ENCODE measurements at places on chromosomes 13 and 19. TPM values are rescaled to one million over a fixed set of nuclear protein-coding genes. Genes with fewer than 3 reads are reported as not detected.

Gene F7
- total RNA-seq, result 0.81 TPM

Gene IZUMO2
- 0.81 TPM for total RNA-seq

DNA sequence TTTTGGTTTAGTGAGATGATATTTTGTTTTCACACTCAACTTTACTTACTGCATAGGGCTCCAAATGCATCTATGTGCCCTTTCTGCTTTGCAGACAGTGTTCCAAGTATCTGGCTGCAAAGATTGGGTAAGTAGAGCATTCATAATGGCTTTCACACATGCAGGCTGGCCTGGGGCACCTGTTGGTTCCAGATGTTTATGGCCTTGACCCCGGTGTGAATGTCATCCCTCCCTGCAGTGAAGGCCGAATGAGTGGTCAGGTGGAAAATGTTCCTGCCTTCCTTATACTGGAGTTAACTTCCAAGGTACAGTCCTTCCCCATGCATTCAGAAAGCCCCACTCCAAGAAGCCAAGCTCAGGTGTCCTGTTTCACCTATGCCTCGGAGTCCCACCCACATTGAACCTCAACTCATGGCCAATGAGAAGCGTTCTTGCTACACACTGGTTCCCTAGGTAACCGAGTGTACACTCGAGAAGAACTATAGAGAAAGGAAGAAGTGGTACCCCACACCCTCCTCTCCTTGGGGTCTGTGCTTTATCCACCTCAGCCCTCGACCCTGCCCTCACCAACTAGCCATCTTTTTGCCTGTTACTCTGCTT lies 23.0 kb upstream of the ZNF536 start:
- H3K36me3 ChIP-seq, result no peaks in the 10 kb centered on the region
- peak; percentile 78 for DNase-seq
- H3K4me1 ChIP-seq, result peaks cover 4% of the 10 kb centered on the region
- H3K27me3 ChIP-seq, result no peaks in the 10 kb centered on the region
- H3K4me3 ChIP-seq, result no peak overlapping the region
- no peak overlapping the region for H3K27ac ChIP-seq

DNA sequence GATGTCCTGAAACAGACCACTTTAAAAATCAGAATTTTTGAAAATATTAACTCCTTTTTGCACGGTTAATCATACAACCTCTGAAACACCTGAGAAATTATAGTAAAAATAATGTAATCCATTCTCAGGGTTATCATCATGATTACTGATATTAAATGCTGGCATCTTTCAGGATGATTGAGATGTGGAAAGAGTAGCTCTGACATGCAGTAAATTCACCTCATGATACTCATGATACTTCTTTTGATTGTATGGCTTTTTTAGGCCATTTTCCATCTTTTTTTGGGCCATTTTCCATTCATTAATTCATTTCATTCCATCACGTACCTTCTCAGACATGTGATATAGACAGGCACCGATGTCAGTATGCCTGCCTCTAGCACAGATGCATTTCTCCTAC lies 85.1 kb downstream of the FGF14 start:
- no peaks in the 10 kb centered on the region for H3K27me3 ChIP-seq
- no peaks in the 10 kb centered on the region for H3K36me3 ChIP-seq
- no peak for DNase-seq
- no peak overlapping the region for H3K4me3 ChIP-seq
- no peak overlapping the region for H3K27ac ChIP-seq

DNA sequence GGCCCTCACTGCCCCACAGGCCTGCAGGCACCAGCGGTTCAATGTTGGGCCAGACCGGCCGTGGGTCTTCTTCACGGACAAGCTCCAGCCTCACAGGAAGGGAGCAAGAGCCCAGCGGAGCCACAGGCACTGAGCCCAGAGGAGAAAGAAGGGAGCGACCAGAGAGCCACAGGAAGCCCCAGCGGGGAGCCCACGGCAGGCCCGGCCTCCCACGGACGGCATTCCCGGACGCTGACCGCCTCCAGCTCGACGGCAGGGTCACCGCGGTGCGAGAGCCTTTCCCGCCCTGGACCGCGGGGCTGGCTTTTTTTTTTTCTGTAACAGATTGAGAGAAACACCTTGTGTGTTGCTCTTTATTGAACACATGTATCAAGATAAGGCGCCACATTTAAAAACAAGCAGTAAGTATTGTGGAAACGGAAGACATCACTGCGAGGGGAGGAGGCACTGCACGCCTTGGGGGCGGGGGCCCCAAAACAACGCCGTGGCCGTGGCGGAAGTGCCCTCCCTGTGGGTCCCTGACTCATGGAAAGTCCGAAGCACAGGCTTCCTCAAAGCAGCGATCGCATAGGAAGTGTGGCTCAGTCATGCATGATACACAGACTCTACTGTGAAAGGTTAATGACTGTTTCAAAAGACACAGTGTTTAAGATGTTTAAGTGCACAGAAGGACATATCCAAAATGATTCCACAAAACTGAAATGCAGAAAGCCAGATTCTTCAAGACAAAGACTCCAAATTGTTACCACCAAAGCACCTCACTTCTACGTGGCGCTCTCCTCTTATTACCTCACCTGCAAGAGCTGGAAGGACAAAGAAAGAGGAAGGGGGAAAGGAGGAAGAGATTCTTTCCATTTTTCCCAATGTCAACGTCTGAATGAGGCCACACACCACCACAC lies 3.5 kb downstream of the RASA3 start:
- peak overlapping the region; percentile 51 for H3K4me3 ChIP-seq
- no peak for DNase-seq
- H3K4me1 ChIP-seq, result peaks cover 5% of the 10 kb centered on the region
- H3K27me3 ChIP-seq, result no peaks in the 10 kb centered on the region
- H3K27ac ChIP-seq, result no peak overlapping the region

DNA sequence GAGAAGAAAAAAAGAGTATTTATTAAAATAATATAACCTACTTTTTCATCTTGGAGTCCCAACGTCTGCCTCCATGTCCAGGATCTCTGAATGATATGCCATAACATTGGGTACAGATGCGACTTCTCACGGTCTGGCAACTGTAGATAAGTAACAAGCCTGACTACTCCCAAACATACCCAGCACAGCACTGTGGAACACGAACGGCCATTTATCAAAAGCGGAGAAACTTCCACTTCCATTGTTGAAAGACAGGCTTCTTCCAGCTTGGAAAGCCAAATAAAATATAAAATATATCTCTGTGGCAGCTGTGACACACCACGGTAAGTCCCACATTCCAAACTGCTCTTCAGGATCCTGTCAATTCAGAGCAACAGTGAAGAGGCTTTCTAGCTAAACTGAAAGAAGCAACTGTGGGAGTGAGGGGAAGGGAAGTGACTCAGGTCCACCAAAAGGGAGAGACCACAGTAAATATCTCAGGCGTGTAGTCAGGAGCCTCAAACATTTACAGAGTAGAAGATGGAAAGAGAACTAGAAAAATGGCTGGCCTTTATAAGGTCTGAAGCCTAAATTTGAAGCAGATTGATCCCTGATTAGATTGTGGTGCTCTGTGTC lies 331.7 kb downstream of the LIG4 start:
- peaks cover 3% of the 10 kb centered on the region for H3K36me3 ChIP-seq
- H3K27me3 ChIP-seq, result no peaks in the 10 kb centered on the region
- H3K27ac ChIP-seq, result no peak overlapping the region
- no peak overlapping the region for H3K4me3 ChIP-seq
- no peaks in the 10 kb centered on the region for H3K4me1 ChIP-seq
- no peak for DNase-seq

Data from H9 (cell line).